ENCODE measurements at places on chromosomes 6 and 20.

DNA sequence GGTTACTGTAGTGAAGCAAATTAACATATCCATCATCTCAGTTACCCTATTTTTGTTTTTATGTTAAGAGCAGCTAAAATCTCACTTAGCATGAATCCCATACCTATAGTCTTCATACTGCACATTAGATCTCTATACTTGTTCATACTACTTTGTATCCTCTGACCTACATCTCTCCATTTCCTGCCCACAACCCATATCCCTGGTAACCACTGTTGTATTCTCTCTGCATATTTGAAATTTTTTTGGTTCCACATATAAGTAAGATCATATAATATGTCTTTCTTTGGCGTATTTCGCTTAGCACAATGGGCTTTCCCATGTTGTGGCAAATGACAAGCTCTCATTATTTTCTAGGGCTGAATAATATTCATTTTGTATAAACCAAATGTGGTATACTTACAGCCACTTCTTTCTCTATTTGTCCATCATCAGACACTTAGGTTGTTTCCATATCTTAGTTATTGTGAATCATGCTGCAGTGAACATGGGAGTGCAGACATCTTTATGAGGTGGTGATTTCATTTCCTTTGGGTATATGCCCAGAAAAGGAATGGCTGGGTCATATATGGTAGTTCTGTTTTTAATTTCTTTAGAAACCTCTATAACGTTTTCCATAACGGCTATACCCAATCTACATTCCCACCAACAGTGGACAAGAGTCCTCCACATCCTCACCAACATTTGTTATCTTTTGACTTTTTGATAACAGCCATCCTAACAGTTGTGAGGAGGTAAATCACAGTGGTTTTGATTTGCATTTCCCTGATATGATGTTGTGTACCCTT is 39.8 kb downstream of the BACH2 start:
- DNase-seq: no peak

GRCh38 chr6:108711826-108712225 is 136.4 kb upstream of the ARMC2 start:
- DNase-seq: no peak

DNA sequence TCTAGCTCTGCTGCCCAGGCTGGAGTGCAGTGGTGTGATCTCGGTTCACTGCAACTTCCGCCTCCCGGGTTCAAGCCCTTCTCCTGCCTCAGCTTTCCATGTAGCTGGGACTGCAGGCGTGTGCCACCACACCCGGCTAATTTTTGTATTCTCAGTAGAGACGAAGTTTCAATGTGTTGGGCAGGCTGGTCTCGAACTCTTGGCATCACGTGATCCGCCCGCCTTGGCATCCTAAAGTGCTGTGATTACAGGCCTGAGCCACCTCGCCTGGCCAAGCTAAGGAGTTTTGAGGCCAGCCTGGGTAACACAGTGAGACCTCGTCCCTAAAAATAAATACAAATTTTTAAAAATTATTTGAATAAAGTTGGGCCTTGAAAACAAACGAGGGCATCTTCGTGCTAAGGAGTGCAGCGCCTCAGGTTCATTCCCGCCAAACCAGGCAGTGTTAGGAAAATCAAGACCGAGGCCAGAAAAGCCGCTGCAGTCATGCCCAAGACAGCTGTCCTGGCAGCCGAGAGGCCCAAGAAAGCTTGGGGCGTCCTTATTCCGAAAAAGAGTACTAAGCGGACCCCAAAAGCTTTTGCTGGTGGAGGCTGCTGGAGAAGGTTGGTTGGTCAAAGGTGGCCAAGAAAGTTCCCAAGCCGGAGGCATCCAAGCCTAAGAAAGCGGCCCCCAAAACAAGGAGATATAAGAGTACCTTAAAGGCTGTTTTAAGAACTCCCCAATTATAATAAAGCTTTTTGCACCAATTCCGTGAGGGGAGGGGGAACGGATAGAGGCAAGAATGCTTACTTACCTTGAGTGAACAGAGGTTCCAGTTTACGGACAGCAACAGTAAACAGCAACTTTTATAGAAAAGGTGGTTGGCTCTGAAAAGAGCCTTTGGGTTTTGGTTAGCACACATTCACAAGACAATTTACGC is 109.0 kb downstream of the HFE start:
- no peak for DNase-seq

DNA sequence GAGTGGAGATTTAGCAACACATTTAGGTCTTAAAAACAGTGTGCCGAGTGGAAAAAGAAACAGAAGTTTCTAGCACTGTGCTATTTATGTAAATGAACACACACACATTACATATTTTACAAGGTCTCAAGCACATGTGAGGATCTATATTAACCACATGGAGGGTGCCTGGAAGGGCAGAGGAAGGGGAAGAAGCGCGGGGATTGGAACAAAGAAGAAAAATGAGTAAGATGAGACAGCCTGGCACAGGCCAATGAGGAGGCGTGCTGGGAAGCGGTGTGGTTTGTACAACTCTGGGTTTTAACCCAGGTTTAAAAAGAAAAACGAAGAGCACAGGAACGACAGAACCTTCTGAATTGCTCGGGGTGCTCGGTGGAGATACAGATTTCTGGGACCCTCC is 5.7 kb downstream of the KCNG1 start:
- no peak for DNase-seq

- DNase-seq: no peak
These were observed 7.7 kb downstream of the NPEPL1 start for GRCh38 chr20:58700121-58700821.

DNA sequence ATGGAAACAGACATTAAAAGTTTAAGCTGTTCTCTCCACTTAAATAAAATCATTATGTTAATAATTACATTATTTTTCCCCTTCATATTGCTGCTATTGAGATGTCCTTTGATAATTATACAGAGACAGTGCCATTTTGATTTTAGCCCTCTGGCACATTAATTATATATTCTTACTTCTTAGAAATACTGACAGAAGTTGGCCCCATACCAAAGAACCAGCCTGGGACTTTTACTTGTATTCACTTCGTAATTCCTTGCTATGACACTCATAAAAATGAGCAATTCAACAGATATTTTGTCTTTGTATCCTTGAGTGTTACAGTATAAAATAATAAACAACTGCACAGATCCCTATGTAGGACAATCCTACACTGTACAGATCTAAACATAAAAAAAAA is 743.7 kb downstream of the TBC1D32 start:
- no peak for DNase-seq

GRCh38 chr20:13995841-13996240 is 525 bp downstream of the MACROD2 start:
- peak; percentile 18 for DNase-seq

GRCh38 chr6:41071923-41072835 is at the start of gene OARD1:
Gene OARD1 (minus strand): TSS chr6:41072356. CDS start chr6:41071634, 722 bp downstream.
- peak; percentile 100 for DNase-seq

DNA sequence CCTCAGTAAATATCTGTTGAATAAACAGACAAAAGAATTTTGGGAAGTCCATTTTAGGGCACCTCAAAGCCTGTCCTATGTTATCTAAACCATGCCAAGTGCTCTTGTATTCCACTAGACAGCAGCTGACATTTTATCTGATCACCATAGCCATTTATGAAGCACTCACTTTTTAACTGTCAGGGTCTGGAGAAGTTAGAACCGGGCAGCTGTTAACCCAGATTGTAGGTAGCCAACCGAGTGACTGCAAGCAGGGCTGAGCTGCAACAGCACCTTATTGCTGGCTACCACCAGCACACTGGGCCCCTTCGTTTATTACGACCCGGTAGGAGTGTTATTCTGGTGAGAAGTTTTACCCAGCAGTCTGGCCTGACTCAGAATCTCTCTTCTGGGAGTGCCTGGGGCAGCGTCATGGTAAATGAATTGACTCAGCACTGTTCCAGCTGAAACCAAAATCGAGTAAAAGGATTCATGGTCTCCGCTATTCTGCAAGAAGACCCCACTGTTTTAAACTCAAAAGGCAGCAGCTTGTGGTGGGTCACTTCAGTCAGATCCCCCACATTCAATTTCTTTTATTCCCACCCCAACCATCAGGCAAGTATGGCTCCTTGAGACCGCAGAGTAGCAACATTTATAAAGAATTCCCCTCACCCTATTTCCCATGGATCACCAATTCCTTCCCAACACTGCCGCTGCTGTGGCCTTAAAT is 1.7 kb downstream of the UBE2V1 start:
- DNase-seq: no peak

DNA sequence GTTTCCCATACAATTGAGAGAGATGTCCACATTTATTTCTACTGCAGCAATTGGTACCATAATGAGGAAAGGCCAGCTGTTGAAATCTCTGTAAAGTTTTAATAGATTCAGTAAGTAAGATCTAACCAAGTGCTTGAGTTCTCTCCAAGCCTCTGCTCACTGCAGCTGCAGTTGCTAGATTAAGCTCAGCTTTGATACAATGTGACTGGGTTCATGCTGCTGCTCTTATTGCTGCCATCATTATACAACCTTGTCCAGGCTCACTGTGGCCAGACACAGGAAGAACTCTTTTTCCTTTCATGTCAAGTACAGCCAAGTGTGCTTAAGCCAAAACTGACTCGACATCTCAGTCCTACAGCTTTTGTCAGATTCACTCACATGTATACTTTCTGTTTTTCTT is 423.5 kb downstream of the GJA1 start:
- no peak for DNase-seq

DNA sequence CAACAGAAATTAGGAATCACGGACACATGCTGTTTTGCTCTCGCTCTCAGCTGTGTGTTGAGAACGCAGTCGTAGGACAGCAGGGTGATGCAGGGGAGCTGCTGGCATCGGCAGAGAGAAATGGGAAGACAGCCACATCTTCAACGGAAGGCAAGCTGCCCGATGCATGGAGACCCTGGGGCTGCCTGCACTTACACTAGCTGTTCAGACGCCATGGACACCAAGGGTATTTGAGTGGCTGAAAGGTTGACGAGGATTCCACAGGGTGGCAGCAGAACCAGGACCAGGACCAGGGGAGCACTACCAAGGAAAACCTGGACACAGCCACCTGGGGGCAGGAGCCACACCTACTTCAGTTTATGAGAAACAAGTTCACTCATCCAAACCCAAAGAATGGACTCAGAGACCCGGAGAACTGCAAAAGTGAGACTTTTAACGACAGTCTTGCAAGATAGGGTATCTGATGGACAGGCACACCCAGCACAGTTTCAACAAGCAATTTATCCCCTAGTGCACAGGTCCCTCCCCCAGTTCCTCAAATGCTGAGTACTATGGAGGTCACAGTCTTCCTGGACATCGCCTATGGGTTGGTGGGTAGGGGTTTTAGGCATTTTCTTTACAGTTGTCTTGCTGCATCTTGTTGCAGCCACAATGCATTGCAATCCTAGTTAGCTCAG is 56.3 kb upstream of the ENTPD6 start:
- DNase-seq: no peak

DNA sequence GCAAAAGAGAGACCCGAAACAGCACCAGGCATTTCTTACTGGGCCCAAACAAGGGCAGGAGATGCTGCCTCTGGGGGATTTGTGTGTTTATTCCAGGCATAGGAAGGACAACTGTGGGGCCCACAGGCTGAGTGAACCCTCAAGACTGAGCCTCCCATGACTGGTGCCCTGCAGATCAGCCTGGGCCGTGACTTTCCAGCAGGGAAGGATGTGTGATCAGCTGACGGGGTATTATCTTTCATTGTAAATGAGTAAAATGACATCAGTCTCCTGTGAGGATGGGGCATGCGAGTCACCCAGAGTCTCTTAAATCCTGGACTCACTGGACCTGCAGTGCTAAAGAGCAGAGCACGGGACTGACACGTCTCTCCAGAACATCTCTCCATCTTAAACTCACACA is 3.9 kb upstream of the TEAD3 start:
- no peak for DNase-seq

DNA sequence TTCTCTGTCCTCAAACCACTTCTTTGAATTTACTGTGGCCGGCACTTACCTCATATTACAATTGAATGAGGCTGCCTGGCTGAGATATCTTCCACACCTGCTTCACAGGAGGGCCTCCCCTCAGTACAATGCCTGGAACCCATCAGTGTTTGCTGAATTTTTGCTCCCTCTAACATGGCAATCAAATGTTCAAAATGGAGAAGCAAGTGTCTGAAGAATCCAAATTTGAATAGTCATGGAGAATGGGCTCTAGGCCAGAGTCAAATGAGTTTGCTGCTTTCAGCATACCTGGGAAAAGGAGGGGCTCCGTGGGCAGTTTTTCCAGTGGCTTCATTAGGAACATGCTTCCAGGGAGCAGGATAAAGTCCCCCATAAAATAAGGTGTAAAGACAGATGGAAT is 564.8 kb downstream of the UTRN start:
- no peak for DNase-seq

DNA sequence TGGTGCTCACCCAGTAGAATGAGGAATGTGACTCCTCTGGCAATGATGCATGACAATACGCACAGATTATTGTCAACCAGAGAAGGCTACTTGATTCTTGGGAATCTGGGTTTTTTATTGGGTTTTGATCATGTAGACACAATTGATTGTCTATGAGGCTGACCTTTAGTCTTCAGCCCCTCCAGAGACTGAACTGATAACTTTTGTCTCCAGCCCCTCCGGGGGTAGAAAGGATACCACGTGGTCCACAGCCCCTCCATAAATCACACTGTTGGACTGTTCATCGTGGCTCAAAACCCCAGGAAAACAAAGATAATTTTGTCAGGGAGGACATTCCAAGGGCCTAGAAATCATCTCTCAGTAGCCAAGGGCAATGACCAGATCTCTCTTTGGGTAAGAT is 57.5 kb upstream of the ADGRF5 start:
- DNase-seq: no peak

DNA sequence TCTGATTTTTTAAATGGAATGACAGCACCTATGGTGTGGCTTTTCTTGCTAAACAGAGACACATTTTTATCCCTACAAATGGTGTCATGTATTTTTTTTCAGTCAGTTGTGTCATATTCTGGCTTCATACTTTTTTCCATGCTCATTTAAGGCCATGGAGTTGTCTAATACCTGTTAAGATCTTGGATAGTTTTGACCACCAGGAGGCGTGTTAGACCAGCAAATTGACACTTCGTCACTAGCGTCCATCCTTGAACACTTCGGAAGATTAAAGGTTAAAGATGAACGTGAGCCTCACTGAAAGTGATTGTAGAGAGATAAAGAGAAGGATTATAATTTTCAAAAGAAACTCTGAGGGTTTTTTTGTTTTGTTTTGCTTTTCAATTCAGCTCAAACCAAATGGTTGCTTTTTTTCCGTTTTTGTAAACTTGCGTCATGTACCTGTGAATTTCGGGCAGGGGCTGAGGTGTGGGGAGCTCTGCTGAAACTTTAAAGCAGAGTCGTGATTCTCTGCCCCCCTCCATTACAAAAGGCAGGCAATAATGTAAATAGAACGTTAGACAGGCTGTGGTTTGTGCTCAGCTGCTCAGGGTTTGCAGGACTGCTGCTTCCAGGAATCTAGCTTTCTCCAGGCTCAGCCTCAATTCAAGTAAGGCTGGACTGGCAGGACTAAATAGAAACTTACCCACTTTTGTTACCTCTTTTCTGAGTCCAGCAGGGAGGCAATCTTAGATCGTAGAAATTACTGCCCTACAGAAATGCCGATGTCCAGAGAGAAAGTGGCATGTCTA is 245.1 kb downstream of the FOXA2 start:
- DNase-seq: peak; percentile 62

- no peak for DNase-seq
These were observed 42.3 kb upstream of the GATA5 start for GRCh38 chr20:62517901-62518610.

GRCh38 chr20:51347831-51348230 is 194.7 kb downstream of the NFATC2 start:
- DNase-seq: no peak
